ENCODE measurements at places on chromosomes 3 and 15.

DNA sequence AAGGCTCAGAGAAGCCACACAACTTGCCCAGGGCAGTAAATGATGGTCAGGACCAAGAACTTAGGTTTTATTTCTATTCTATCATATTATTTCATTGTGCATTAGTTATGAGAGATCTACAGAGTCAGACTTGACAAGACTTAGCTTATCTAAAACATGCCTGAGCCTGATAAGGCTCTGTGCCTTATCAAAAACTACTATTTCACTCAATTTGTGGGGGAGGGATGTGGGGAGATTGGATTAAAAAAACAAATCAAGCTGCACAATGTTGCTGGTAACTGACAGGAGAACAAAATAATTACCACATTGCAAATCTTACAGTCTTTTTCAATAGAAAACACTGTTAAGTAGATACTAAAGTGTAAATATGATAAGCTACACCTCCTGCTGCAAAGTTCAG is 16.0 kb downstream of the HACD2 start:
- DNase-seq: no peak

- no peak for DNase-seq
These were observed 945.6 kb upstream of the GBE1 start for GRCh38 chr3:82707035-82707434.

- no peak for DNase-seq
These were observed 49.1 kb downstream of the DNASE1L3 start for GRCh38 chr3:58161435-58162398.

- no peak for DNase-seq
These were observed 7.6 kb downstream of the FRMD4B start for GRCh38 chr3:69378112-69378802.

DNA sequence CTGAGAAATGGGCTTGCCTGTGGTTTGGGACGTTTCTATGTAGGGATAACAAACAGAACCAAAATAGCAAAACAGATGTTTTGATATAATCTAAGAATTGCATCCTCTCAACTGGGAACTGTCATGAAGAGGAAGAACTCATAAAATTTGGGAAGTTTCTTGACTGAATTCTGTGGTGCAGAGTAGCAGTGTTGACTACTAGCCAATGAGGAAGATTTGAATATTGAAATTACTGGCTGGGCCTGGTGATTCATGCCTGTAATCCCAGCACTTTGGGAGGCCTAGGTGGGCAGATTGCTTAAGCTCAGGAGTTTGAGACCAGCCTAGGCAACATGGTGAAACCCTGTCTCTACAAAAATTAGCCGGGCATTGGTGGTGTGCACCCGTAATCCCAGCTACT is 42.2 kb downstream of the ZNF609 start:
- no peak for DNase-seq

- DNase-seq: no peak
These were observed 111.6 kb upstream of the PHLDB2 start for GRCh38 chr3:111747490-111747889.

DNA sequence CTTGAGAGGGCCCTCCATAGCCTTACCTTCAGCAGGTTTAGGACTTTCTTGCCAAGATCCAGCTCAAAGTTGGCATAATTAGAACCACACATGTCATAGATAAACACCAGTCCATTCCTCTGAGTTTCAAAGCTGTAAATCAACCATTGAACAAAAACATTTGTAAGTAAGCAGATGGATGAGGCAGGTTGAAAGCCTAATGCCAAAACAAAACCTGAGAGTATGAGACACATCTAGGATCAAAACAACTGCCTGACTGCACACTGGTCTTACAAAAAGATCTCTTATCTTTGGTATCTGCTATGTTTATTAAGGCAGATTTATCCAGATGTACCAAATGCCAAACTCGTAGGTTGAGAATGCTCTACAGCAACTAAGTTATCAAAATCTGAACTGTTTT is 61.9 kb downstream of the PTPN9 start:
- DNase-seq: no peak

- peak; percentile 93 for DNase-seq
These were observed 1.3 kb downstream of the BHLHE40 start for GRCh38 chr3:4980229-4981203.

All from breast epithelium (tissue), 4 donors.